ENCODE measurements at places on chromosomes 3 and 15.

DNA sequence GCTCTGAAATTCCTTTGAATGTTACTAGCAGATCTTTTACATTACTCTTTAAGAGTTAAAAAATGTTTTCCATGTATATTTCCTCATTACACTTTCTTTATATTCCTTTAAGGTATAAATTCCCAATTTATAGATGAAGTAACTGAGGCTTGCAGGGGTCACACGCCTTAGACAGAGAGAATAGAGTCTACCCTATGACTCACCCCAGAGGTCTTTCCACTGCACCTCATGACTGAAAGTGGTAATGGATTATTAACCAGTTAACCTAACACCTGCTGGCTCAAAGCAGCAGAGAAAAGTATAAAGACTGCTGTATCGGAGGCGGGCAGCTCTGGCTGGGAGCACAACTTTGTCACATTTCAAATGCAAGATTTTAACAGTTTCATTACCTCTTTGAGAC, 37.7 kb downstream of the LDHAL6B start:
- no peak for DNase-seq

GRCh38 chr3:61894988-61895935, 333.9 kb downstream of the PTPRG start:
- peak; percentile 46 for DNase-seq

DNA sequence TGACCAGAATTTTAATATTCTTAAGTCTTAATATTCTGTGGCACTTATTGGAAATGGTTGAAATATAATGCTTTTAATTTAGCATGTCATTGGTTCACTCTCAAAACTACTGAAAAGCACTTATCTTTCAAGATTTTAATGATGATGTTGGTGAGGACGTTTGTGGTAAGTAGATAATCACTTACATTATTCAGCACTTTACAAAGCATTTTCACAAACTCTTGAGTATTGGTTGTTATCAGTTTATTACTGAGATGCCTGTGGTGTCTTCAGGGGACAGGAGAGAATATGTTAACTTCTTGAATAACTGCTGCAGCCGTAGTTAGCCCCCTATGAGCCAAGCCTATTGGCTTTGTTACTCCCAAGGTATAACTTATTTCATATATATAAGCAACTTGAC, 15.2 kb downstream of the TGFBR2 start:
- no peak for DNase-seq

- DNase-seq = no peak
These were observed 24.6 kb downstream of the PGBD4 start for GRCh38 chr15:34126522-34126921.

- DNase-seq = no peak
These were observed 18.5 kb downstream of the TRANK1 start for GRCh38 chr3:36926292-36926897.

GRCh38 chr3:184248454-184249411, at the start of gene ALG3:
Gene ALG3 (minus strand): TSS chr3:184248962. CDS start chr3:184248940, 22 bp downstream.
- DNase-seq = peak; percentile 81

- DNase-seq = no peak
These were observed 107.1 kb downstream of the ATG7 start for GRCh38 chr3:11379238-11379823.

GRCh38 chr15:69719527-69720240, 267.1 kb downstream of the RPLP1 start:
- peak; percentile 77 for DNase-seq

DNA sequence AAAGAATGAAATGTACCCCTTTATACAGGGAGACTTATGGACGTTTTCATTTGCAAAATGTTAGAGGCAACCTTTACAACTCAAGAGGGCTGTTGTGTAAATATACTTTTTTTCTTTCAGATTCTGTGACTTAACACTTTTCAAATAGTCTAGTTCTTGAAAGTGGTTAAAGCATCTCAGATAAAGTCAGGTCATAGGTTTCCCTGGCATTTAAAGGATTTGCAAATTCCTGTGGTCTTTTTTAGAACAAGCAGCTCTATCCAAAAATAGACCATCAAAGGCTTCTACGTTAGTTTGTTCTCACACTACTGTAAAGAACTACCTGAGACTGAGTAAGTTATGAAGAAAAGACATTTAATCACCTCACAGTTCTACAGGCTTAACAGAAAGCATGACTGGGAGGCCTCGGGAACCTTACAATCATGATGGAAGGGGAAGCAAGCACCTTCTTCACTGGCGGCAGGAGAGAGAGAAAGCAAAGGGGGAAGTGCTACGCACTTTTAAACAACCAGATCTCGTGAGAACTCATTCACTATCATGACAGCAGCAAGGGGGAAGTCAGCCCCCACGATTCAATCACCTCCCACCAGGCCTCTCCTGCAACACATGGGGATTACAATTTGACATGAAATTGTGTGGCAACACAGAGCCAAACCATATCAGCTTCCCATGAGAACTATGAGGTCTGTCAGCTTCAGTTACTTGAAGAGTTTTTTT, 23.3 kb upstream of the GABRR3 start:
- no peak for DNase-seq
